ENCODE measurements at places on chromosomes 6 and 20.

DNA sequence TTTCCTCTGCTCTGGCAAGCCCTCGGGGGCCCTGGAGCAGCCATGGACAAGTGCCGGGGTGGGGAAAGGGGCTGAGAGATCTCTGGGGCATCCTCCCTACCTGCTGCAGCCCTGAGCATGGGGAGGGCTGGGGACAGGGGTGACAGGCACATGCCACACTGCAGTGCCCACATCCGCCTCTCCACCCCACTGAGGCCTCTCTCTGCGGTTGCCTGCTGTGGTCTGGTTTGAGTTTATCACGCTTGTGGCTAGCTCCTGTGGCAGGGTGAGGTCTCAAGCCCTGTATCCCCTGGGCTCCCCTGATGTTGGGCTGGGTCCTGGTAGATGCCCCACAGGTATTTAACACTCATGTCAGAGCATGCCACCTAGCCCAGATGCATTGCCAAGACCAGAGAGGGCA, 52.9 kb upstream of the MLN start:
- DNase-seq: peak; percentile 37

DNA sequence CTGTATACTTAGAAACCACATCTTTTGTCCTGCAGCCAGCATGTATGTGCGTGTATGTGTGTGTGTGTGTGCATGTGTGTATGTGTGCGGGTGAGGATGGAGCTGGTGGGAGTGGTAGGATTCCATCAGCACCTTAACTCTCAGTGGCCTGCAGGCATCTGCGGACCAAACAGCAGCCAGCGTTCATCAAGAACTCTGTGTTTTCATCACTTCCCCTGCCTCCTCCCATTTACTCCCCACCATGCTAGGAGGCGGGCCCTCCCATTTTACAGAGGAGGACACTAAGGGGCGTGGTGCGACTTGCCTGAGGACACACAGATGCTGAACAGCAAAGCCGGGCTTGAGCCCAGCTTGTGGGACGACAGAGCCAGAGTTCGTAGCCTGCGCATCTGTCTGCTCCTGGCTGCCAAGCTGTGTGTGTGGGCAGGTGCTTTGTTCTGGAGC, 8.9 kb downstream of the VSTM2L start:
- no peak for DNase-seq

GRCh38 chr6:110735666-110736065, 79.6 kb downstream of the CDK19 start:
- no peak for DNase-seq

- DNase-seq: no peak
Measured at GRCh38 chr20:59667131-59667530, 62.8 kb downstream of the PHACTR3 start.

GRCh38 chr20:25303292-25304024, 55.6 kb downstream of the PYGB start:
- no peak for DNase-seq

DNA sequence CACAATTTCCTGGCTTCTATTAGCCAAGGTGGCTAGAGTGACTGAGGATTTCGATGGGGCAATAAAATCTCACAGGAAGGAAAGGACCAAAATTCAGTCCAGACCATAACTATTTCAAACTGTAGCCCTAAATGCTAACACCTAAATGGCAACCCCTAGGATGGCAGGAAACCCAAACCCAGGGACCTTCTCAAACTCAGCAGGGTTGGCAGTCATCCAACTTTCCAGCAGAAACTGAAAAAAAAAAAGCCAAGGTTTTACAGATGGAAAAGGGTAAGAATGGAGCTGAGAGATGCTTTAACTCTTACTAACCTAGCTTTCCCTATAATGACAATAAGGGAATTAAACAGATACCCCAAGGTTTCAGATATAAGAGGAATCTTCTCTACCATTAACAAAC, 10.5 kb downstream of the IBTK start:
- DNase-seq: no peak

GRCh38 chr6:161649068-161649467, 375.2 kb upstream of the AGPAT4 start:
- DNase-seq: no peak

GRCh38 chr20:15930311-15931305, 642.6 kb downstream of the KIF16B start:
- DNase-seq: no peak

DNA sequence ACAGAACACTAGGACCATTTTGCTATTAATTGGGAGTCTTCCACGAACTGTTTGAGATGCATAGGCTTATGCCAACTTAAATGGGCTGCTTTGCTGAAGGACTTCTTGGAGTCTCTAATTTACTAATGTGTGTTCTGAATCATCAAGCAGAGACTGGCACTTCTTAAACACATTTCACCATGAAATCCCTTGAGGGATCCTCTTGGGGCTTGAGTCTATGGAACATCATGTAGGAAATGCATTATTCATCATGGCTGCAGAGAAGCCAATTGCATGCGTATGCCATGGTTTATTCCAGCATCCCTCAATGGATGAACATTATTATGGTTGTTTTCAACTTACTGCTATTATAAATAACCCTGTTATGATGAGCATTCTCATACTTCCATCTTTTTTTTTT, 73.4 kb downstream of the FGD2 start:
- no peak for DNase-seq

Measured in activated CD8-positive, alpha-beta memory T cell treated with anti-CD3 and anti-CD28 coated beads for 1 hour (primary cell).